ENCODE measurements at places on chromosomes 6 and 20.

DNA sequence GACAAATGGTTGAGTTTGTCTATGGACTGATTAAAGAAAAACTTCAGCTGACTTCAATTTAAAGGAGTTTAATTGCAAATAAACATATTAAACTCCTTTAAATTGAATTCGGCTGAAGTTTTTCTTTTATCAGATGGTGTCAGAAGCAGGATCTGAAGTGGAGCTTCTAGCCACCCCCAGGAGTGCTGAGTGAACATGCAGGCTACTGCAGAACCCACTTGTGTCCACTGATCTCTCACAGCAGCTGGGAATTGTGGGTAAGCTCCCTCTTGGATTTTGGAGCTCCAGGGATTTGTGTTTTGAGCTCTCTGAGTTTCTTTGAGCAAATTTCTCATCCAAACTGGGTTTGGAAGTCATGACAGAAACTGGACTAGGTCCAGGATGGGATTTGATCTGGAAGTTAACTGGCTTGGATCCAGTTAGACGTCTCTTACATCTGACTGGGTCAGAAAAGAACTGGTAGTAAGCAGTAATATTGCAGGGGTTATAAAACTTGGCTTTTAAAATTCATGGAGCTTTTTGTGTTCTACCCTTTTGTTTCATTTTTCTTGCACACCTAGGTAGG is 95.8 kb upstream of the UST start:
- no peak for DNase-seq

GRCh38 chr20:14406495-14406894 is 69.1 kb upstream of the FLRT3 start:
- DNase-seq, result no peak

DNA sequence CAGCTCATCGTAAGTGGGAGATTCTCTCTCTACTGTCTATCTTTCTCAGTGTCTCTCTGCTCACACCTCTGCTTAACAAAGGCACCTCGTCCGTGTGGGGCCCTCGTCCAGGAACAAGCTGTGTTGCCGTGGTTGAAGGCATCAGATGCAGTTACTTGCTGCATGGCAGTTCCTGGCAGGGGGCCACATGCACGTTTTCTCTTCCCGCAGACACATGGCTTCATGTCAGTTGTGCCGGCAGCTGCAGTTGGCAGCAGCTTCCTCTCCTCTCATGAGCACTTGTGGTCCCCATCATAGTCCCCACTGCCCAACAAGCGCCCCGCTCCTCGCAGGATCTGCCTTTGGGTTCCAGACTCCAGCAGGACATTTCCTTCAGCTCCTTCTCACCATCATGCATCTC is 7.1 kb upstream of the AFDN start:
- no peak for DNase-seq

- no peak for DNase-seq
Measured at GRCh38 chr20:47949230-47949629, 163.9 kb upstream of the SULF2 start.

DNA sequence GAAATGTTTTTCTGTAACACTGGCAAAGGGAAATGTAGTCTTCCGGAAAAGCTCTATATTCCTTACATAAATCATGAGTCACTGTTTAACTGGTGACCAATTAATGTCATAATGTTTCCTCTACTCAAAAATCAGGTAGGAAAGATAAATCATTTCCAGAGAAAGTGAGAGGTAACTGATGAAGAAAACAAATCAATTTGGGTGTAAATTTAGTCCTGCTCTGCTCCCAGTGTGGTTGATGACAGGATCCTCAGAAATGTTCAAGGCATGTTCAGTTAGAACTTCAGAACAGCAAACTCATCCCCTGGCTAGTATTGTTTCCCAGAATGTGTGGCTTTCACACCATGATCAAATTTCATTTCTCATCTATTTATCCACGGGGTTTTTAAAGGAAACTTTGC is 38.8 kb upstream of the SPACA1 start:
- no peak for DNase-seq

GRCh38 chr20:8355453-8355852 is 223.4 kb downstream of the PLCB1 start:
- DNase-seq, result no peak

DNA sequence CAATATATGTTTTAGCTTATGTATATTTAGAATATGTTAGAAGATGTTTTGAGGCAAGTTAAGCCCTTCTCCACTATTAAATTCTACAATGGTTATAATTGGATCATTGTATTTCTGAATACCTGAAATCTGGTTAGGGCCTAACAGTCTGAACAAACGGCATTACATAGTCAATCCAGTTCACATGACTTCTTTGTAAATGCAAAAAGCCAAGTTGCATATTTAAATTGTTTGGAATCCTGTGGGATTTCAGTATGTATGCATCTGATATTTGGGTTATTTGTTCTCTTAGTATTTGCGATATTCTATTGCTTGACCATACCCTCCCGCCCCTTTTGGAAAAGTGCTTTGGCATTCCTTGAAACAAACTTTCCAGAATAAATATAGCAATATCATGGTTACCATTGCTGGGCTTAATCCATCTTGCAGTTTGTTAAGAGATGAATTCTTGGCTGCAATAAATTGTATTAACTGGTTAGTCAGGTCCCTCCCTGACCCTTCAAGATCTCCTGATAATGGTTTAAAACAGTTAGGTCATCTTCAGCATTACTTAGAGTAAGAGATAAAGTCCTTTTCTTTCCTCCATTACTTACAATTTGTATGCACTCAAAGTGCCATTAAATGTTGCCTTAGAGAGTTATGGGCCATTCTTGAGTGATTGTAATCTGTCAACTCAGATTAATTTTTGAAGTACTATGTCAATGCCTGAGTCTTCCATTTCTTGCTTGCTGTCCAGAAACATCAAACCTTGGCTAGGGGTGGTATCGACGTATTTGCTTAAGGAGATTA is 36.5 kb downstream of the LRRC1 start:
- no peak for DNase-seq

DNA sequence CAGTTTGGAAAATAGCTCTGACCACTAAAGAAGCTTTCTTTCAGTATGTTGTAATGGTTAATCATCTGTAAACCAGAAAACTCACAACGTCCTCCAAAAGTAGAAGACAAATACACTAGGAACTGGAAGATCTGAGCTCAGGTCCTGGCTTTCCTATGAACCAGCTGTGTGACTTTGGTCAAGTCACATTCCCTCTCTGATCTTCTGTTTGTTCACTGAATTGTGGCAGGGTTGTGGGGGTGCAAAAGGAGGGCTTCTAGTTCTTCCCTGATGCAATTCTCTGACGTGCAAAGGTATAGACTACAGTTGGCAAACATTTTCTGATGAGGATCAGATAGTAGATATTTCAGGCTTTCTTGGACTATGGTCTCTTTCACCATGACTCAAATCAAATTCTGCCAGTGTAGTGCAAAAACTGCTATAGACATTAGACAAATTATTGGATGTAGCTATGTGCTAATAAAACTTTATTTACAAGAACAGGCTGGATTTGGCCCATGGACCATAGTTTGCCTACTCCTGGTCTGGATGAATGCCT is 44.9 kb downstream of the ATXN1 start:
- no peak for DNase-seq

DNA sequence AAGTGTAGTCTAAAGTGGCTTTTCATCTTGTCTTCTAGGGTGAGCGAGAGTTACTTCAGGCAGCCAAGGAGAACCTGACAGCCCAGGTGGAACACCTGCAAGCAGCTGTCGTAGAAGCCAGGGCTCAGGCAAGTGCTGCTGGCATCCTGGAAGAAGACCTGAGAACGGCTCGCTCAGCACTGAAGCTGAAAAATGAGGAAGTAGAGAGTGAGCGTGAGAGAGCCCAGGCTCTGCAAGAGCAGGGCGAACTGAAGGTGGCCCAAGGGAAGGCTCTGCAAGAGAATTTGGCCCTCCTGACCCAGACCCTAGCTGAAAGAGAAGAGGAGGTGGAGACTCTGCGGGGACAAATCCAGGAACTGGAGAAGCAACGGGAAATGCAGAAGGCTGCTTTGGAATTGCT is 27.1 kb downstream of the C20orf173 start:
- DNase-seq, result no peak

GRCh38 chr6:20259316-20260049 is 47.2 kb upstream of the MBOAT1 start:
- DNase-seq, result no peak

Data from erythroblast (primary cell).